Activated naive CD4-positive, alpha-beta T cell treated with anti-CD3 and anti-CD28 coated beads, Interleukin-2, amount 50 U/mL, for 72 hours (primary cell): ENCODE measurements at places on chromosomes 12 and 14.

DNA sequence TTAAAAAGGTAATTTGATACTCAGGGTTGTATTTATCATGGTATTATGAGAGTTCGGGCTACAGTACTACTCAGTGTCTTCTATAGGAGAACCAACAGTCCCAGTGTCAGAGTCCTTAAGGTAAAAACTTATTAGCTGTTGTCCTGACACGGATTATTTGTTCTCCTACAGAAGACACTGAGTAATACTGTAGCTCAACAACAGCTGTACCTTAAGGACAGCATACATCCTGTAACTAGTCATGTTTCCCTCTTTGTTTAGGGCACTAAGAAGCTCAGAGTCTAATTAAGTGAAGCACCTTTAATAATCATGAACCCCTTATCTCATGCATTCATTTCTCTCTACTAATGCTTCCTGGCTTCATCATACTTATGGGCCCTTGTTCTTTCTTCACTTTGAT is 33.9 kb downstream of the ARF6 start:
- DNase-seq = no peak

GRCh38 chr12:75913502-75914351 is 117.8 kb downstream of the PHLDA1 start:
- DNase-seq = no peak

GRCh38 chr14:98927986-98928385 is 344.0 kb downstream of the BCL11B start:
- DNase-seq = no peak

- no peak for DNase-seq
These were observed 8.7 kb upstream of the BHLHE41 start for GRCh38 chr12:26133521-26133920.

DNA sequence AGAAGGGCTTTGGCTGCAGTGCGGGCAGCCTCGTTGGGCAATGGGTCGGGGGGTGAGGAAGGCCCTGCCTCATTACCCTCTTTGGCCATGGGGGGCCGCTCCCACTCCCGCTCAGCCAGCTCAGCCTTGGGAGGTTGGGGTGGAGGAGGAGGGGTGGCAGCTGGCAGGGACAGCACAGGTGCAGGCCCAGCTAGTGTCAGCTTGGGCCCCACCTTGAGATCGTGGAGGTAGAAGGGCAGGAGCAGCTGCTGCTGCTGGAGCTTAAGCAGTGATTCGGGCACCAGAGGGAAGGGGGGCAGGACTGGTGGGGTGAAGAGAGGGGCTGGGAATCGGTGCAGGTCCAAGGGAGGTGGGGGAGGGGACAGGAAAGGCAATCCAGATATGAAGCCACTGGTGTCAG is 26.0 kb downstream of the ZFHX2 start:
- DNase-seq = no peak

- no peak for DNase-seq
These were observed 12.0 kb downstream of the SLC39A2 start for GRCh38 chr14:21011136-21011535.

- DNase-seq = no peak
These were observed 11.6 kb downstream of the FGD6 start for GRCh38 chr12:95205685-95206084.

DNA sequence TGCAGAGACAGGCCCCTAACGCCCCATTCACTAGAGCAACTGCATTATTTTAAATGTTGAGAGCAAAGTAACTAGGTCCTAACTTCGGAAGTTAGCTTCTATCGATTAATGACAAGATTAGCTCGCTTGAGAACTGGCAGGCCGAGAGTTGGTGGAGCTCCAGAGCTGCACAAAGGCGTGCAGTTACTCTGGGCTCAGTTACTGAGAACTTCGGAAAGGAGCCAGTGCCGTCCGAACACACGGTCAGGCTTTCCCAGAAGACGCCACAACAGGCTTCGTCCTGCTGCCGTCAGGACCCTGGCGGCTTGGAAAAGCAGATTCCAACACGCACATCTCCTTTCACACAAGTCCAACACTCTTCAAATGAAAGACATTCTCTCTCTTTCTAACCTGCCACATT is 45.4 kb upstream of the TESC start:
- no peak for DNase-seq

DNA sequence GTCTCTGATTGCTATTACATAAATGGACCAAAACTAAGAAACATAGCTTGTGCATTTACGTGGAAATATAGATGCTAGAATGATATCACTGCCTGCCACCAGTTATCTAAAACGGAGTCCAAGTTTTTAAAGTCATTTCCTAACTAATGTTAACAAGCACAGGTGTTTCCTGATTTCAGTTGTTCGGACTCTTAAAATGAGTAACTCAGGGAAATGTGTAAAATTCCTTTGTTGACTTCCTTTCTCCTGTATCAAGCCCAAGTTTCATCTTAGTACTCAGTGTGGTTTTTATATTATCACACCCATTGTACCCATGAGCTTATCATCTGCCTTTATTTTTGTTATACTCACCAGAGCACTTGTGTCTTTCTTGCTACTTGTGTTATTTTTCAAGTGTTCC is 13.2 kb upstream of the PRKCH start:
- DNase-seq = no peak

- DNase-seq = no peak
These were observed 15.5 kb downstream of the SUDS3 start for GRCh38 chr12:118391836-118392235.

DNA sequence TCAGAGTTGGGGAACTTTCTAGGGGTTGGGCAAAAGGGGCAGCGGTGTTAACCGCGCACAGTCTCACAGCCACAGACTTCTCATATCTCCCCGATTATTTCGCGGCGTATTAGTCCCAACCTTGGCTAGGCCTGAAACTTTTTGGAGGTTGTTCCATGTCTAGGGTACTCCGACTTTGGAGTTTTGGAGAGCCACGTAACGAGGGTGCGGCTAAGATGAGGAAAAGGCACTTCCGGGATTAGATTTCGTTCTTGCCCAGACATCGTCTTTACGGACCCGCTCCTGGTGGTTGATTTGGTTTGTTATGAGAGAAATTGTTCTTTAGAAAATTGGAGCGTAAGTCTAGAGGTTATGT is 513 bp downstream of the CCNK start:
- peak; percentile 13 for DNase-seq

GRCh38 chr12:52496054-52496453 is 3.0 kb upstream of the KRT6A start:
- DNase-seq = no peak

DNA sequence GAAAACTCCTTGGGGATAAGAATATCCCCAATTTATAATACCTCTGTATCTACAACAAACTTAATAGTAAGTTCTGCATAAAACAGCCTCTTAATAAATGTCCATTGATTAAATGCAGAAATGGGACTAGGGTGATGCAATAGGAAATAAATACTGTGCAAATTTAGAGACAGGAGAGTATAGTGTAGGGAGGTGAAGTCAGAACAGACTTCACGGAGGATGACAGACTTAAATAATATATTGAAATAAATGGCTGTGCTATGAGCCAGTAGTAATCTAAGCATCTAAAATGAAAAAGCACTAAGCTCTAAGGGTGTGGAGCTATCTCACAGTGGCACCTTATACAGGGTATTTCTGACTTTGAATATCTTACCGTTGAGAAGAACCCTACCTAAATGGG is 265.3 kb downstream of the GRIN2B start:
- no peak for DNase-seq

- no peak for DNase-seq
These were observed 158.0 kb upstream of the CCND2 start for GRCh38 chr12:4115570-4115969.

- DNase-seq = no peak
These were observed 1.7 kb downstream of the PPM1H start for GRCh38 chr12:62933220-62933601.

DNA sequence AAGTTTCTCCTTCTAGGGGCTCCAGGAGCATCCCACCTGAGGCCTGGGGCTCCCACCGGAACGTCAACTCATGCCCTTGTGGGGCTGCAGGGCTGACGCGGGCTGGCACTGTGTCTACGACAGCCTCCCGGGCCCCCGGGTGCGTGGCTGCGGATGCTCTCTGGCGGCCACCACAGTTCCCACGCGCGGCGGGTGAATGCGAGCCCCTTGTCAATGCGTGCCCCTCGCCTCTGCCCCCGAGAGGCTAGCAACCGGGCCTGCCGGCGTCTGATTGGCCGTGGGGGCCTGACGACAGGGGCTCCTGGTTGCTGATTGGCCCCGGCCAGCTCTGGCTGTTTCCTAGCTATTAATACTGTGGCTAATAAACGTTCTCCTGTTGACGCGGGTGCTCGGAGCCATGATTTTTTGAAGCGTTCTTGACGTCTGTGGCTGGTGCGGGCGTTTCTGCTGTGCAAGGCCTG is 1.8 kb upstream of the MEG3 start:
- no peak for DNase-seq

GRCh38 chr12:78885466-78885865 is 20.9 kb downstream of the SYT1 start:
- DNase-seq = no peak

DNA sequence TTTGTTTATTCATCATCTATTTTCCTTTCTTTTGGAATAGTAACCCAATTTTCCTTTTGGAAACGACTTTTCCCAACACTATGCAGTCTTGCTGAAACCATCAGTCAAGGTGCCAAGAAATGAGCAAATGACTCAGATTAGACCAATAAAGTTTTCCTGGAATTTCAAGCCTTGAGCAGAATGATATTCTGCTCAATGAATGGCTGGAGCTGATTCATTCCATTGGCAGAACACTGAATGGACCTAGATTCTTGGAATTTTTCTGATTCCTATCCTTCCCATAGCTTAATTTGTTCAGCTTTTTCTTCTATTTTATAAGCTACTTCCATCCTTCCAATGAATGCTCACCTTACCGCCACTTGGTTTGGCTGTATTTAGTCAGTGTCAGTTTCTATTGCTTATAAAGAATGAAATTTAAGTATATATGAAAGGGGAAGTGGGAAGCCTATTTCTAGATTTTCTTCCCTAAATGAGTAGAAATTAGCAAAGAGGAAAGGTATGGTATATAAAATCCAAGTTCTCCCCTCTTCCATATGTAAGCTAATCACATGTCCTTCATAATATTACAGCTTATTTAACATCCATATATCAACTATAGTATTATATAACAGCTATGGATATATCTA is 89.0 kb downstream of the C14orf39 start:
- no peak for DNase-seq

DNA sequence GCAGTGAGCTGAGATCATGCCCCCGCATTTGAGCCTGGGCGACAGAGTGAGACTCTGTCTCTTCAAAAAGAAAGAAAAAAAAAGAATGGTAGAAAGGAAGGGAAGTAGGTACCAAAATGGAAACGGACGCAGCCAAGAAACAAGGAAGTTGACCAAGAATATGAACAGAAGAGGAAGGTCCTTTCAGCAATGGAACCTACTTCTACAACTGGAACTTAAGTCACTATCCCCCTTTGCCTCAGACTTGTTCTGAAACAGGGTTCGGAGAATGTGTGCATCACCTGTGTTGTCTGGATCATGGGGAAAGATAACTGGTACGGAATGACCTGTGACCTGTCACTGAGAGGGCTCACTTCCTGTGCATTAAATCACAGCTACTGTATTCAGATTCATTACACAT is 43.9 kb upstream of the RNASE1 start:
- DNase-seq = no peak

GRCh38 chr12:26976687-26977086 is 37.5 kb downstream of the TM7SF3 start:
- DNase-seq = no peak

GRCh38 chr14:62429683-62430082 is 615.6 kb downstream of the KCNH5 start:
- no peak for DNase-seq

- no peak for DNase-seq
These were observed 9.9 kb downstream of the GLI1 start for GRCh38 chr12:57469296-57470164.
